ENCODE measurements at places on chromosomes 1 and 21. TPM values are rescaled to one million over a fixed set of nuclear protein-coding genes. Genes with fewer than 3 reads are reported as not detected.

The AIRE gene
- not detected for total RNA-seq

GRCh38 chr1:199291022-199291740 is 652.3 kb downstream of the PTPRC start:
- no peak for DNase-seq

DNA sequence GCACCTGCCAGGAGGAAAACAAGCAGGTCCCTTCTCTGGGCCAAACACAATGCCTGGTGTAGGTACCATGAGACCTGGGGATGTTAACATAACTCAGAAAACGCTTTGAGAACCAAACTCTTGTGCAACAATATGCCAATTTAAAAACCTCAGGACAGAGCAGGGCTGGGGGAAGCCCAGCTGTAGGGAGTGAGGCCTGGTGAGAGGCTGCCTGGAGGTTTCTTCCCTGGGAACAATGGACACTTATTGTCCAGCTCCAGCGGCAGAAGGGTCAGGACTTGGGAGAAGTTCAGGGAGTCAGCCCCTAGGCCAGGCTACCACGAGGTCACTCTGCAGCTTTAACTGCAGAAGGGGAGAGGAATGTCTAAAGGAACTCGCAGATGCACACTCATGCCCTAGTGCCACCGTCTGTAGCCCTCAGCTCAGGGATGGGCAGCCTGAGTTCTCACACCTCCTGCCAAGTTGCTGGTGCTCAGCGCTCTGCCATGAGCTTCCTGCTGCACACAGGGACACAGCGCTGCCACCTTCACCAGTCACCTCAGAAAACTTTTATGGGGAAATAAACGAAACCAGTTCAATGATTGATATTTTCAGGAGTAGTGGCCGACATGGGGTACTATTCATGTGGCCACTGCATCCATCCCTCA is 8.5 kb downstream of the GPR157 start:
- DNase-seq = no peak

The MEX3A gene
- total RNA-seq = 0.06 TPM

GRCh38 chr1:230280906-230281413 is 145.2 kb downstream of the PGBD5 start:
- DNase-seq = peak; percentile 40

- DNase-seq = peak; percentile 60
Measured at GRCh38 chr1:207873055-207873890, 37.7 kb downstream of the CD34 start.

GRCh38 chr1:14519976-14520375 is 78.5 kb upstream of the KAZN start:
- DNase-seq = no peak

DNA sequence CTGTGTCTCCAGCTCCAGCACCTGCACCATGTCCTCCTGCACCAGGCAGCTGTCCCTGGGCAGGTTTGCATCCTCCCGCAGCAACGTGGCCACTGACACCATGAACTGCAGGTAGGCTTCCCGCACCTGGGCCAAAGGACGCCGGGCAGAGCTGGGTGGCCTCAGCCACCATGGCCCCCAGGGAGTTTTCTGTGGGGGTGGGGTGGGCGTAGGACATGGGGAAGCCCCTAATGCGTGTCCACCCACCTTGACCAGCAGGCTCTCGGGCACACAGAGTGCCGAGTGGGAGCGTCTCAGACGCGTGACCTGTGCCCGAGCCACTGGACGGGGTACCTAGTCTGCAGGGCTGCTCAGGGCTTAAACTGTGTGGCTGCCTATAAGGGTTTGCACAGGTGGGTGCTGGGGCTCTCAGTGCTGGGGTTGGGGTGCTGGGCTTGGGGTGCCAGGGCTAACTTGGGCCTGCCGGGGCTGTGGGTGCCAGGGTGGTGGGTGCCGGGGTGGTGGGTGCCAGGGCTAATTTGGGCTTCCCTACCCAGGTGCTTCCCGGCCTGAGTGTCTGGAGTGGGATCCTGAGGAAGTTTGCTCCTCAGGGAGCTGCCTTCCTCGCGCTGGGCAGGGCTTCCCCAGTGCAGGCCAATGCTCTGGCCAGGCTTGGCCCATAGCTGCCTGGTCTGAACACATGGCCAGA is 17.7 kb downstream of the PRXL2B start:
- DNase-seq = peak; percentile 36

DNA sequence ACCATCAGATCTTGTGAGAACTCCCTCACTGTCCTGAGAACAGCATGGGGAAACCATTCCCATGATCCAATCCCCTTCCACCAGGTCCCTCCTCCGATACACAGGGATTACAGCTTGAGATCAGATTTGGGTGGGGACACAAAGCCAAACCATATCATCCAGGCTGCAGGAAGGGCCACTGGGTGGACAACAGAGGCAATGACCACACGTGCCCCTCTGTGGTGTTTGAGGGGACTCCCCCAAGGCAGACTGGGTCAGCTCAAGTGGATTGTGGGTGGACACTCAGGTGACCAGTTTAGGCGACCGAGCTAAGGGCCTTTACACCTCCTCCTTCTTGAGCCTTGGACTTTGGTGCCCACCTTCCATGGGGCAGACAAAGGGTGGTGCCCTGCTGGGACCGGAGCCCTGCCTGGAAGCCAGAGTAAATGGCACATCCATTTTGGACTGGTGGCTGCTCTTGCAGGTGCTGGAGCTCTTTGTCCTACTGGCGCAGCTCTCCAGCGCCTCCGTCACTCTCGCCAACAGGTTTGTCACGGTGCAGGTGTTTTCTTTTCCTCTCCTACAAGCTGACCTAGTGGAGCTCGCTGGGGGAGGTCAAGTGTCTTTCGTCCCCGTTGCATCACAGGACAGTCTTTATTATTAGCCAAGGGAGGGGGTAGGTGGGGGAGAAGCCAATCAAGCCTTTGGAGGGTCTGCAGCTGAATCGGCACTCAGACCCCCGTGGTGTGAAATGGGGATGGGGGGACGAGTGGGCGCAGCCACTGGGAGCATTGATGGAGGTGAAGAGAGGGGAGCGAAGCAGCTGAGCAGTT is 37.6 kb downstream of the CRYAA start:
- peak; percentile 28 for DNase-seq

DNA sequence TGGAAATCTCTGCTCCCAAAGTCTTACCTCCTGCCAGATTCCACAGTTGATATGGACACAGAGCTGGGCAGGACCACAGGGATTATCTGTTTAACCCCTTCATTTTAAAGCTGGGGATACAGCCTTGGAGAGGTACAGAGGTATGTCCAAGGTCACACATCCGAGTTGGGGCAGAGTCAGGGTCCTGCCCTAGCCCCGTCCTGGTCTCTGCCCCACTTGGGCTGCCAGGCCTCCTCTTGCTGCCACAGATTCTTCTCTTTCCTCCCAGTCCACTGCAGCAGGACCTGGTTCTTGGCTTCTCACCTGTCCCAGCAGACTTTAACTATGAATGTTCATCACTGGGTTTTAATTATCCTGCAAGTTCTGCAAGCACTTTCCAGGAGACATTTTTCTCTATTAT is 258.3 kb downstream of the MATN1 start:
- DNase-seq = no peak

DNA sequence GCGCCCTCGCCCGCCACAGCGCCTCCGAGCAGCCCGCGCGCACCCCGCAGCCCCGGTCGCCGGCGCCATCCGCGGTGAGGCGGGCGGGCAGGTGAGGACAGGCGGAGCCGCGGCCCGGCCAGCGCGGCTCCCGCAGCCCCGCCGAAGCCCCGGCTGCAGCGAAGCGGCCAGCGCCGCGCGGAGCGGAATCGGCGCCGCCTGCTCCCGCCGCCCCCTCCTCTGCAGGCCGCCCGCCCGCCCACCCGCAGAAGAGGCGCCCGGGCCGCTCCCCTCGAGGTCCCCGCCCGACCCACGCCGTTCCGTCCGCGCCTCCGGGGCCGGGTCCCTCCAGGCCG is 1.3 kb downstream of the PRDM16 start:
- peak; percentile 10 for DNase-seq

The ZYG11A gene
- total RNA-seq = 0.13 TPM

DNA sequence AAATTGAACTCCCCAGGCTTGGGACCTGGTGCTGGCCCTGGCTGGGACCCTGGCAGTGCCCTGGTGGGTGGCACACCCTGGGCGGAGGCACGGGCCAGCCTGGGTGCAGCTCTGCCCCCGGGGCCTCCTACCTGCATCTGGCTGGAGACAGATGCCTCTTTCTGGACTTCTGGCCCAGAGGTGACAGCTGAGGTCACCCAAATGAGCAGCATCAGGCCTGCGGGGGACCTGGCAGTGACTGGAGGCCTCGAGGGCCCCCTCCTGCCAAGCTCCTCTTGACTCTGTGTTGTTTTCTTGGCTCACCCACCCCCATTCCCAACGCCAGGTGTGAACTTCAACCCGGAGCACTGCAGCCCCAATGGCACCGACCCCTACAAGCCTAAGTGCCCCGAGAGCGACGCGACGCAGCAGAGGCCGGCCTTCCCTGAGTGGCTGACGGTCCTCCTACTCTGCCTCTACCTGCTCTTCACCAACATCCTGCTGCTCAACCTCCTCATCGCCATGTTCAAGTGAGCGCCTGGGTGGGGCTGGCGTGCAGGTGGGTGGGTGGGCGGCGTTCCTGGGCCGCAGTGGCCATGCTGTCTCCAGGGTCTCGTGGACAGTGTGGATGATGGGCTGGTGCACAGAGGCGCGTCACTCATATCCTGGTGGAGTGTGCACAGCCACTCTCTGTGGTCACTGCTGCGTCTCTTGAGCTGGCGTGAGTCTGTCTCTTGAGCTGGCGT is 41.6 kb upstream of the LRRC3 start:
- no peak for DNase-seq

DNA sequence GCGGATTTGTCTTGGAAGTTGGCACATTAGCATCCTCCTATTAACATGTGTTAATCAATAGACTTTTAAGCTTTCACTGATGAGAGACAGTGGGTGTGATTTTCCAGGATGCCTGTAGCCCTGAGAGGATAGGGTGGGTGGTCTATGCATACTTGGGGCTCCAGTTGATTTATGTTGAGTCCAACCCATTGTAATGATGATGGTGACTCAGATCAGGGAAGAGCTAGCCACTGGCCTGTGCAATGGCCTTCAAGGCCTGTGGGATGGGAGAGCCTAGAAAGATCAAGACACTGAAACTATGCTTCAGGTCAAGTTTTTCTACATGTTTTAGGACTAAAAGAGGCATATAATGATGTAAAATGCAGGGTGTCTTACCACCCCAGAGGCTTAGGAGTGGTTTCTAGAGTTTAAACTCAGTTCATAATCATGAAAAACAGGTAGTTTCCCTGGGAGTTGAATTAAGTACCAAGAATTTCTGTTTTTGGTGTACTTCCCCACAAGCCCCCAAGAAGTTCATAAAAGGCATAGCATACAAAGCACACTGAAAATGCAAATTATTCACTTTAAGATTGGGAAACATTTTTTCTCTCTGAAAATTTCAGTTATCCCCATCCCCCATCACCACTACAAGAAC is 19.9 kb downstream of the BEND5 start:
- DNase-seq = no peak

- DNase-seq = no peak
Measured at GRCh38 chr1:1770102-1770501, 8.2 kb downstream of the NADK start.

DNA sequence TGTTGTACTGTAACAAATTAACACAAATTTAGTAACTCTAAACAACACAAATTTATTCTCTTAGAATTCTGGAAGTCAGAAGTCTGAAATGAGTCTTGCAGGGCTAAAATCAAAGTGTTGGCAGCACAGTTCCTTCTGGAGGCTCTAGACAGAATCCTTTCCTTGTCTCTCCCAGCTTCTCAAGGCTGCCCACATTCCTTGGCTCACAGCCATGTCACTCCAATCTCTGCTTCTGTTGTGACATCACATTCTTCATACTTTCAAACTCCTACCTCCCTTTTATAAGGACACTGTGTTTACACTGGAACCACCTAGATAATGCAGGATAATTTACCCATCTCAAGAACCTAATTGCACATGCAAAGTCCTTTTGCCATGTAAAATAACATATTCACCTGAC is 225.0 kb upstream of the PRMT6 start:
- no peak for DNase-seq

- no peak for DNase-seq
Measured at GRCh38 chr1:87712261-87713010, 383.8 kb downstream of the LMO4 start.

The CLCA1 gene
- total RNA-seq = not detected

The CASZ1 gene
- 83.3 TPM for total RNA-seq

DNA sequence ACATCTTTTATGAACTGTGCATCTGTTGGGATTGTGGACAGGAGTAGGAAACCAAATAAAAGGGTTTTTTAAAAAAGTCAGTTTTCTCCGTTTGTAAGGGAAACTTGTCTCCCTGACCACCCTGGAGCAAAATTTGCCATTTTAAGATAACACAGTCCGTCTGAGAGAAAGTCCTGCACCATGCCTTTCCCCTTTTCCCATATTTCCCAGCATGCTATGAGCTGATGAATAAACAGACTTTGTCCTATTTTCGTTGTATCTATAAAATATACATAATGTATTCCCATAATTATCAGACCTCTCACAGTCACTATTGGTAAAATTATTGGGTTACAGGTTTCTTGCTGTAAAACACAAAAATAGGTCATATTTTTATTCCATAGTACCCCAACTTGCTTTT is 1.7 kb upstream of the AKT3 start:
- DNase-seq = no peak

DNA sequence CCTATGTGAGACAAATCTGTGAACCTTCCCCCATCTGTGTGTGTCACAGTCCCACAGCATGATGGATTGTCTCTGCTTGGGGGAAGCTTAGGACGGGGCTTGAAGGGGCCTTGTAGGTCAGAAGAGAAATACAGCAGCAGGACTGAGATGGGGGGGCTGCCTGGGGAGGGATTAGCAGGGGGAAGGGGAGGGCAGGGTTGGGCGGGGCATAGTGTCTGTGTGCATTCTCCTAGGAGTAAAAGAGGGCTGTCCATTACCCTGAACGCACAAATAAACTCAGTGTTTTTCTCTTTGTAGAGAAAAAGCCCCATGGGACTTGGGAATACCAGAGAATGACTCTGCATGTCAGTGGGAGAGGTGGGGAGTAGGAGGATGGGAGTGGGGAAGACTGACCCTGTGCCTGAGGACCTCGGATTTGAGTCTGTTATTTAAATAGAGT is 16.4 kb downstream of the RNF220 start:
- no peak for DNase-seq

GRCh38 chr1:54268762-54269297 is 68.9 kb downstream of the MRPL37 start:
- no peak for DNase-seq

DNA sequence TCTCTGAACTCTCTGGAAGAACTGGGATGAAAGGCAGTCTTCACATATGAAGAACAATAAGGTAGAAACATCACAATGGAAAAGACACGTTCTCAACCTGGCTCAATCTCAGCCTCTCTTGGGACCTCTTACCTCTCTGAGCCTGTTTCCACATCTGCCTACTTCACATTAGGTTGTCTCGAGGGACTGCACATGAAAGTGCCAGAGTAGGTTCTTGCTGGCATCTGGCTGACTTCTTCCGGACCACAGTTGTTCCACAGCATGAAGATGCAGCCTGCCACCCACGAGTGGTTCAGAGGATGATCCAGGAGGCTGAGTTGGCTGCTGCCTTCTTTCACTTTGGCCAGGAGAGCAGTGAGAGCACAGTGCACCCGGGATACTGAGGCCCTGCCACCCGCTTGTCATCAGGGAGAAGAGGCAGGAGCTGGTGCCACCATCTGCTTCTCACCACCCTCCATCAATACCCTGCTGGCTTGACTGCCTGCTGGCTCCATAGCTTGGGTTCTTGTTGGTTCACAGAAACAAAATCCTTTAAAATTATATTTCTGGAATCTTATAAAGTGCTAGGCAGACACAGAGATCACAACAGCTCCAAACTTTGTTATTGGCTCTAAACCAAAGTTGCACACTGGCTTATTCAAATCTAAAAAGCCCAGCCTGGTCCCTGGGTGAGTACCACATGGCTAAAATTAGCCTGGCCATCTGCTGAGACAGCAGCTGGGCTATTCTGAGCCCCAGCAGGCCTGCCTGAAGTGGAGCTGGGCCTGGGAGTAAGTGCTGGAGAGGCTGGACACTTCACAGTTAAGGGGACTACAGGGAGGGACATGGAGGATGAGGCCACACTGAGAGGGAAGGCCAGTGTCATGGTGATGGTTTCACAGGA is 46.9 kb upstream of the LIN9 start:
- DNase-seq = peak; percentile 31
